ENCODE measurements at places on chromosomes 6 and 20. TPM values are rescaled to one million over a fixed set of nuclear protein-coding genes. Genes with fewer than 3 reads are reported as not detected.

The CUTA gene
- 214 TPM for total RNA-seq

The HLA-DQA2 gene
- not detected for total RNA-seq

The MCHR2 gene
- not detected for total RNA-seq

The COMMD7 gene
- 63.4 TPM for total RNA-seq

The MYLK2 gene
- total RNA-seq = 0.35 TPM

The TNNC2 gene
- not detected for total RNA-seq

The TCP11 gene
- not detected for total RNA-seq
